ENCODE measurements at places on chromosomes 1 and 21.

DNA sequence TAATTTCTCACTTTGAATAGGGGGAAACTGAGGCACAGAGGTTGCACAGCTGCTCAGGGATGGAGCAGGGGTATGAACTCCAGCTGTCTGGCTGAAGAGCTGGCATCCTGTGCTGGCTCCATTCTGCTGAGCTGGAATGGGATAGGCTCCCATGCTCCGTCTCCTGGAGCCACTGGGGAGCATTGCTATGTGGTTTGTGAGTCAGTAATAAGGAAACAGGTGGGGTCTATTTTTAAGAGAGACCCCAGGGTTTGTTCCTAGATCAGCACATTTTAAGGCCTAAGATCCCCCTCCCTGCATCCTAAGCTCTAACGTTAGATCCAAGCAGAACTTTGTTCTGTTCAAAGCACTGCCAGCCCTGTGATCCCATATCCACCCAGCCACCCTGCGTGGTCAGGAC, 72.2 kb downstream of the LACTBL1 start:
- no peak for DNase-seq

DNA sequence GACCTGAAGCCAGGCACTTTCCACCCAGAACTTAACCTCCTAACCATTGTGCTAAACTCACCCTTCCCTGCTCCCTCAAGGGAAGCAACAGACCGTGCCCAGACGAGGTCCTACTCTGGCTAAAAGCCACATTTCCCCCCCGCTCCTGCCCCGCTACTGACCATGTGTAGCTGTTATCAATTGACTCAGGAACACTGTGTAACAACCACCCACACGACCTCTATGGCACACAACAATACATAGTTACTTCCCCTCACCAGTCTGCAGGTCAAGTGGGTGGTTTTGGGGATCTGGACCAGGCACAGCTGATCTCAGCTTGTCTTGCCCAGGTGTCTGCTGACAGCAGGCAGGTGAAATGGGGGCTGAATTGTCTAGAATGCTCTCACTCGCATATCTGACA, 40.1 kb downstream of the CAMK2N1 start:
- DNase-seq = no peak

- no peak for DNase-seq
These were observed 21.8 kb downstream of the RPTN start for GRCh38 chr1:152137215-152137614.

GRCh38 chr1:97726386-97726785, 194.4 kb downstream of the DPYD start:
- no peak for DNase-seq

DNA sequence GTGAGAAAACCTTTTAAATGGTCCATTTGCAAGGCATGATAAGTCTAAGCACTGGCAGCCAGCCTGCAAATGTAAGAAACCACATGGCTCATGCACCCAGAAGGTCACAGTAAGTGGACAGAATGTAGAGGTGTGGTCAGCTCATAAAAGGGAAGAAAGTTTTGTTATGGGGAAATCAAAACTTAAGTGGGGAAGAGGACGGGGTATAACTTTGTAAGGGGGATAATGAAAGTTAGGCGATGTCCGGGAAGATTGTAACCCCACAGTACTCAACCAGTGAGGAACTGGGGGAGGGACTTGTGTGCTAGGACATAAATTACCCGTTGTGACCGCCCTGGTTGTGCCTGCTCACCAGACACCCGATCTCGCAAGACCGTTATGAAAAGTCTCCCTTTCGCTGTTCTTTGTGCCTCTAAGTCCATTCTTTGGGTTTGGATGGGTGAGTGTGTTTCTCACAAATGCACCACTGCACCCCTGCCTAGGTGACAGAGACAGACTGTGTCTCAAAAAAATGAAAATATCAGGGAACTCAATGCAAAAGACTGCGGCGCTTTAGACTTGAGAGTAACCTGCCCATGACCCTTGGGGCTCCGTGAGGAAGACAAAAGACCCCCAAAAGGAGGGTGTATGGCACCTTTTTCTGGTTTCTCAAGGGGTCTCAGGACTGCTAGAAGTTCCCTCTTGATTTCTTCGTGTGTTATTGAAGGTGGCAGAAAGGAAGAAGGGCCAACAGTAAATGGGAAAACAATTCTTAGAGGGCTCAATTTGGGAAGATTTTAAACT, 28.6 kb upstream of the ZNF496 start:
- no peak for DNase-seq

DNA sequence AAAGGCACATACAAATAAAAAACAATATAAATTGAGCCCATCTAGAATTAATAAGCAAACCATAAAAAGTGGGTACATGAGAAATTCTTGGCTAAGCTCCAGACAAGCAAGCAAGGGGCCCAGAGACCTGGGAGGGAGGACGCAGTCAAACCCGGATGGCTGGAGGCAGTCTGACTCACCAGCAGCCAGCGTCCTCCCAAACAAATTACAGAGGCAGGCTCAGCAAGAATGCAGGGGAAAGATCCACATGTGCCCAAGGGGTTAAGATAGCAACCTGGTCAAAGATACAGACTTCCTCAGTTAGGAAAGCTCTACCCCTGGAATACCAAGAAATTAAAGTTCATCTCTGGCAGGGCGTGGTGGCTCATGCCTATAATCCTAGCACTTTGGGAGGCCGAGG, 7.4 kb upstream of the TIAM1 start:
- no peak for DNase-seq

GRCh38 chr1:21930080-21930571, 7.0 kb downstream of the HSPG2 start:
- DNase-seq = no peak

- DNase-seq = no peak
These were observed 107.9 kb upstream of the ZP4 start for GRCh38 chr1:237998581-237998980.

- peak; percentile 21 for DNase-seq
These were observed 9.4 kb upstream of the FMO3 start for GRCh38 chr1:171081314-171081753.

- DNase-seq = no peak
These were observed 544.1 kb downstream of the NEGR1 start for GRCh38 chr1:71738256-71738655.

DNA sequence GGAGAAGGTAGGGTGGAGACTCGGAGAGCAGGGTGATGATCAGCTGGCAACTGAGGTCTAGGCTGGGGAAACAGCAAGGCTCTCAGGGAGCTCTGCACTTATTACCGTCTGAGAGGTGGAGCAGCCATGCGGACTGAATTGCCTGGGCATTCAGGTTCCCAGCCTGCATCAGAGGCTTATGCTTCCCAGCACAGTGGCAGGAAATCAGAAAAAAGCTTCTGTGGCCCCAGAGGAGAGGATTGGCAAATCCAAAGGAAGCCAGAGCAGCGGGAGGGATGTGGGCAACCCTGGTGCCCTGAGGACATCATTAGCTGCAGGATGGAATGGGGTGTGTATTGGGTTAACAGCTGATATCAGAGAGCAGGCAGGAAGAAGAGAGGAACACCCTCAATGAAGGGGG, 374.1 kb upstream of the POU3F1 start:
- DNase-seq = no peak

DNA sequence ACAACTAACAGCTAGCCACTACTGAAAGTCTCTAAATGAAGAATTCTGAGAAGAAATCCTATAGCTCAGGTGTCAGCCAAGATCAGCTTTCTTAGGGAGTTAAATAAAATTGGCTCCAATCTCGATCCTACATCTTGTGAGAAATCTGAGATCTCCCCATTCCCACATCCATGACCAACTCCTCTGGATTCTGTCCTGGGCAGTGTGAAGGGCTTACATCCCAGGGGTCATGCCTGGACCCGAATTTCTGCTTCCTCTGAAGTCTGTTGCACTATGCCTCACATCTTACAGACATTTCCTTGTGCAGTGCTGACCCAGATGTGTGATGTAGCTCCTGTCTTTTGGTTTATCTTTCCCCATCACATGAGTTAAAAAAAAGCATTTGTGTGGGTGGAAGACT, 4.8 kb upstream of the TNN start:
- DNase-seq = no peak

GRCh38 chr1:177340601-177341067, 169.9 kb downstream of the BRINP2 start:
- no peak for DNase-seq

- no peak for DNase-seq
These were observed 233.5 kb downstream of the TRABD2B start for GRCh38 chr1:47763591-47764171.

DNA sequence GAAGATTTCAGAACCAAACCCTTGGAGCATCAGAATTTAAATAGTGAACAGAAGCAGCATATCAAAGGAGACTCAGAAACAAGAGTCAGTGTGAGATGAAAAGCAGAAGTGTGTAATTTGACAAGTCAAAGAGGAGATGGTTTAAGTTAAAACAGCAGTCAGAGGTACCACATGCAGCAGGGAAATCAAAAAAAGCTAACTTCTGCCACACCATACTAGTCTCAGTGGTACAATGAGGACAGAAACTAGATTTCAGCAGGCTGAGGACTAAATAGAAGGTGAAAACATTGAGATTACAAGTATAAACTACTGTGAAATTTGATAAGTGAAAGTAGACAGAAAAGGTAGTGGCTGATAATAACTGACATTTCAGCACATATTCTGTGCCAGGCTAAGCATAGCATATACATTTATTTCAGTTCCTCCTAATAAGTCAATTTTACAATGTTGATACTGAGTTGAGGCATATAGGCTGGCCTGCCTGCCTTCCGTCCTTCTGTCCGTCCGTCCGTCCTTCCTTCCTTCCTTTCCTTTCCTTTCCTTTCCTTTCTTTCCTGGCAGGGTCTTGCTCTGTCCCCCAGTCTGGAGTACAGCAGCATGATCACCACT, 12.6 kb downstream of the SUCO start:
- no peak for DNase-seq

DNA sequence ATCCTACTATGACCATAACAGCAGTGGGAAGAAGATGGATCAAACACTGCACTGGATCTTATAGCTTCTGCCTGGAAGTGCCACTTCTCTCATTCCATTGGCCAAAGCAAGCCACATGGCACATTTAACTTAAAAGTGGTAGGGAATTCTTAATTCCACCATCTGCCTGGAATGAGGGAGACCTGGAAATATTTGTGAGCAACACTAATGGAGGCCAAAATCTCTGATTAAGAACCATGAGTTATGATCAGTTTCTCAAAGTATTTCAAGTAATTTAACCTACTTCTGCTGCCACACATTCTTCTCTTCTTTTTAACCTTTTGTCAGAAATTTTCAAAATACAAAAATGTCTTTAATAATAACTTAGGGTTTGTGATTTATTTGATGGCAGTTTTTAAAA, 154.0 kb upstream of the C1orf87 start:
- no peak for DNase-seq

- no peak for DNase-seq
These were observed 59.5 kb downstream of the S100B start for GRCh38 chr21:46545363-46545762.

GRCh38 chr1:200925831-200926230, 31.1 kb downstream of the INAVA start:
- no peak for DNase-seq

- no peak for DNase-seq
These were observed 75.4 kb downstream of the DPT start for GRCh38 chr1:168653567-168653966.
